ENCODE measurements at places on chromosomes 3 and 15.

GRCh38 chr15:91855684-91856489 lies 2.4 kb downstream of the SLCO3A1 start:
- DNase-seq, result no peak

GRCh38 chr3:31096661-31097395 lies 202.4 kb upstream of the GADL1 start:
- DNase-seq, result no peak

- peak; percentile 35 for DNase-seq
Measured at GRCh38 chr3:171236265-171237008, 209.9 kb upstream of the SLC2A2 start.

DNA sequence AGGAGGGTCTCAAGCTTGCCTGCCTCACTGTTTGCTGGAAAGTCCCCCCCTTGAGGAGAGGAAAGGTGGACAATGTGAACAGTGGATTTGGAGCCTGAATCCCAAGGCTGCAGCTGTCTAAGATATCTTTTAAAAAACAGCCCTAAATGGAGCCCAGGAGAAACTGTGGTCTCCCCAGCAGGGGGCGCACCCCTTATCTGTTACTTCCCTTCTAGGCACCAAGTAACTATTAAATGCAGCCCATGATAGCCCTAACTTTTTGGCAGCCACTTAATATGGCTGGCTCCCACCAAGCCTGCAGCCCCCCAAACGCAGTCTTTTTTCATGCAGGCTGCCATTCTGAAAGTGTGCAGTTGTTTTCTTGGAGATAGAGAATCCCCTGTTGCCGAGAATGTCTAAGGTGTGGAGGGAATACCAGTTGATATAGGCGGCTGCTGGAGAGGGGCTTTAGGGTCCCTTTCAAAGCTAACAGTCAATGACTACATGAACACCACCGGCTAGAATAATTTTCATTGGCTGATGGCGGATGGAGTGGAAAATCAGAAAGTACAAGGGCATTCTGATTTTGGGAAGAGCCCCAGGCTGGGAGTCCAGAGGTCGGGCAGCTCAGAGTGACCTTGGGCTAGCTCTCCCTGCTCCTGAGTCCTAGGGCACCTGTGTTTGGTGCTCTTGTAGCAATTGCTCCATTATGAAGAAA lies 1.3 kb downstream of the RHCG start:
- no peak for DNase-seq

DNA sequence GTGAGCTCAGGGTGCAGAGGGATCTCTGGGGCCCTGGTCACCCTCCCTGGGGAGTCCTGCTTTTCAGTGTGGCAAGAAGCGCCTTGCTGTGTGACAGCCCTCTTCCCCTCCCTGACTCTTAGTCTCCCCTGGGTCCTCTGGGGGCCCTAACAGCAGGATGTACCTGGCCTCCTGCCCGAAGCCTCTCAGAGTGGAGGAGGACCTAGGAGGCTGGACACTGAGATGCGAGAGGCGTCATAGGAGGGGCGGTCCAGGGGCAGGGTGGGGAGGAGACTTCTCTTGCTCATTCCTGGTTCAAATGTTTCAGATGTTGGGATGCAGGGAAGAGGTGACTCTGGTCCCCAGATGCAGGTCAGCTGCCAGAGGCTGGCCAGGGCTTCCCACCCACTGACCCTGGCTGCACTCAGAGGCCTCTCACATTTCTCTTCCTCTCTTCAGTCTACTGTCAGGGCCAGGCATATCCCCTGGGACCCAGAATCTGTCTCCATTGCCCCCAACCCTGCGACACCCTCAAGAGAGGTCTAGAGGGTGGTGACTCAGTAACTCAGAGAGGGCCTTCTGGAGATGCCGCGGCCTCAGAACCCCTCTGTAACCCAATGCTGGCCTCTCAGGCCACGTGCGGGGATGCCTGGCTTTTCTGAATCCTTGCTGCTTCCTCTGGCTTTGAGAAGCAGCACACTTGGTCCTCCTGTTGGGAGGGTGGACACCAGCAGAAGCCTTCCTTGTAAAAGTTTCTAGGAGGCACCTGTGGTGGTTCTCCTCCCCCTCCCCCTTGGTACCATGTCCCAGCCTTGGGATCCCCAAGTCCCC lies 25.9 kb downstream of the SNX33 start:
- peak; percentile 49 for DNase-seq

- DNase-seq, result no peak
Measured at GRCh38 chr3:52688266-52688665, 2.4 kb downstream of the GNL3 start.

- no peak for DNase-seq
Measured at GRCh38 chr3:59994732-59995304, 945.0 kb upstream of the CFAP20DC start.

DNA sequence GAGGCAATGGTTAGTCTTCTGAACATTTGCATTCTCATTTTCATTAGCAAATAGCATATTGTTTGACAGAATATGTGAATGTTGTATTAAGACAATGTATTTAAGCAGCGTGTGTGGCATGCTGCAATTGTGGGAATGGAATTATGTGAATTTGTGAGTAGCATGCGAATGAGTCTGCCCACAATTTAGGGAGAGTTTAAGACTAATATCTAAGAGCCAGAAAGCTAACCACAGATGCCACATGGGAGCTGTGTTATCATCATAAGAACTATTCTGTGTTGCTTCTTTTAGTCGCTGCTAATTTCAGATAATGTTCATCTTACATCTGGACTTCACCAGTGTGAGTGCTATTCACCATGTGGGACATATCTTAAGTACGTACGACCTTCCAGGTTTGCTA lies 494.5 kb downstream of the RBMS3 start:
- peak; percentile 50 for DNase-seq

- no peak for DNase-seq
Measured at GRCh38 chr3:67167481-67167880, 169.4 kb downstream of the KBTBD8 start.

DNA sequence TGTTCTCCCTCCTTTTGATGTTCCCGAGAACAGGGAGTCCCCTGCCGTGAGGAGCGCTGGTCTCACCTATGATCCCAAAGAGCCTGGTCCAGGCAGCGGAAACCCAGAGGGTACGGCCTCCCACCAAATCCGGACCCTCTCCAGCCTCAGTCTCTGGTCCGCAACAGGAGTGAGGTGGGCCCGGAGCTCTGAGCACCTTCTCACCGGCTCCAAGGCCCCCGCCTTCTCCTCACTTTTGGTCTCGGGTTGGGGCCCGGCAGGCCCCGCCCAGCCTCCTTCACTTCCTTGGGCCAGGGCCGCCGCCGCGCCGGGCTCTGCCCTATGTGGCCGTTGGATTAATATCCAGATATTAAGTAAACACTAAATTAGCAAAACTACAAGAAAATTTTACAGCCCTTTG lies 5.7 kb upstream of the SKOR1 start:
- DNase-seq, result no peak

DNA sequence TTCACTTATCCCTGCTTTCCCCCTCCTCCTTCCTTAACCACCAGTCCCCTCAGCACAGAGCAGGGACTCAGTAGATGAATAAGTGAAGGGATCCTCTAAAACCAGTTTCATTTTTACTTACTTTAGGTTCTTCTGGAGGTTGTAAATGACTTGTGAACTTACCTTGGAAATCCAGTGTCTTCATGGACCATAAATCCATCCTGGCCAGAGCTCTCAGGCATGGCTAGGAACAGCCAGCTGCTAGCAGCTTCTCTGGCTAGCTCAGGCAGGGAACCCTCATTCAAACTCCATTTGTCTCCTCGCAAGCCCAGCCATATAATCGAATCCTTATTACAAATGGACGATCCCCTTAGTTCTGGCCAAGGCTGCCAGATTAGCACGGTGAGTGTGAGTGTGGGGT lies 78.5 kb downstream of the LRTM1 start:
- DNase-seq, result no peak

DNA sequence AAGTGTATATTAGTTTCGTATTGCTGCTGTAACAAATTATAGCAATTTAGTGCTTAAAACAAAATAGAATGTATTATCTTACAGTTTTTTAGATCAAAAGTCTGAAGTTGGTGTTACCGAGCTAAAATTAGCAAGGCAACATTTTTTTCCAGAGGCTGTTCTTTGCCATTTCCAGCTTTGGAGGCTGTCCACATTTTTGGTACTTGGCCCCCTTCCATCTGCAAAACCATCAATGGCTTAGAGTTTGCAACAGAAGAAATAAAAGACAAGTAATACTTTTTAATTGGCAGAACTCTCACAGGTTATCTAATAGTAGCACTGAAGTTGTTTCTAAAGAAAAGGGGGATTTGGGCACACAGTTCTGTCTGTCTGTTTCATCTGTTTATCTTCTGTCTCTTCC lies 1248.5 kb downstream of the ROBO1 start:
- DNase-seq, result peak; percentile 11

All from fibroblast of skin of left quadriceps (primary cell).